ENCODE measurements at places on chromosomes 3 and 15.

DNA sequence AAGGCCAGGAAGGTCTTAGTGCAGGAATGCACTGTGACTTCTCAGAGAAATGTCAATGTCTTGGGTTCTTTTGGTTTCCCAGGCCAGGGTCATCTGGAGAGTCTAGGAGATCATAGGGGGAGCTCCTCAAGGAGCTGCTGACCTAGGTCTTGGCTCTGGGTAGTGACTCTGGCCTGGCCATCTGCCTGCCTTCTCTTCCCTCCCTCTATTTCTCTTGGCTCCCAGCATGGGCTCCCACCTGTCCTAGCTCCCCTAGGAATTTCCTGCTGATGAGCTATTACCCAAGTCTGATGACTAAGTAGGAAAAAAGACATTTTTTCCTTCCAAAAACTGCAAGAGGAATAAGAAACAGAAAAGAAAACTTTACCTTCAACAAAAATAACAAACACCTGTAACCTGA is 57.4 kb downstream of the BSN start:
- peak; percentile 3 for DNase-seq

GRCh38 chr15:65651831-65652749 is 30.4 kb downstream of the SLC24A1 start:
- DNase-seq = no peak

DNA sequence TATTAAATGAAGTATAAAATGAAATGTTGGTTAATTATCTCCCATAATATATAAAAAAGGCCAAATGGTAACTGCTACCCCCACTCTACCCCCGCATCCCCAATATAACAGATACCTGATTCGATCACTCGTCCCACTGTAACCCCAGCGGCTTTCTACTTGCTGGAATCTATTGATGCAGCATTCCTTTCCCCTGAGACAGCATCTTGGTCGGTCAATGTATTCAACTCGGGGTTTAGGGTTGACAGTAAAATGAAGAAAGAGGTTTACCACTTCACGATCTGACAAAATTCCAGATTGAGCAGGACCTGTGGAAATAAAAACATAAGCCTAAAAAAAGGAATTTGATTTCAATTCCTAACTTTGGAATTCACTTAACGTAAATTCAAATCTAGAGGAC is 18.6 kb upstream of the C15orf40 start:
- DNase-seq = no peak

- no peak for DNase-seq
Measured at GRCh38 chr3:67688231-67688630, 33.8 kb upstream of the SUCLG2 start.

- no peak for DNase-seq
Measured at GRCh38 chr15:91528801-91529200, 324.7 kb upstream of the SLCO3A1 start.

- DNase-seq = no peak
Measured at GRCh38 chr15:40909662-40910630, 15.7 kb downstream of the VPS18 start.

GRCh38 chr3:33664195-33664594 is 53.9 kb downstream of the CLASP2 start:
- no peak for DNase-seq

Data from mesenteric fat pad (tissue), 1 donor.